CD14-positive monocyte (primary cell): ENCODE measurements at places on chromosomes 1 and 21. TPM values are rescaled to one million over a fixed set of nuclear protein-coding genes. Genes with fewer than 3 reads are reported as not detected.
A peak's percentile ranks its signal among the peaks of the same experiment; 100 is the strongest.

- DNase-seq = no peak
- H3K27me3 ChIP-seq = no peaks in the 10 kb centered on the region
- no peaks in the 10 kb centered on the region for H3K36me3 ChIP-seq
- no peak overlapping the region for H3K4me3 ChIP-seq
- no peaks in the 10 kb centered on the region for H3K4me1 ChIP-seq
These were observed 577.8 kb downstream of the BRINP3 start for GRCh38 chr1:189899686-189900425.

GRCh38 chr1:208248991-208249696 lies 5.0 kb upstream of the PLXNA2 start:
- H3K27ac ChIP-seq = no peak overlapping the region
- H3K27me3 ChIP-seq = peaks cover 11% of the 10 kb centered on the region
- H3K36me3 ChIP-seq = no peaks in the 10 kb centered on the region
- H3K4me1 ChIP-seq = peaks cover 12% of the 10 kb centered on the region
- no peak for DNase-seq

The POU3F1 gene
- not detected for polyA plus RNA-seq

DNA sequence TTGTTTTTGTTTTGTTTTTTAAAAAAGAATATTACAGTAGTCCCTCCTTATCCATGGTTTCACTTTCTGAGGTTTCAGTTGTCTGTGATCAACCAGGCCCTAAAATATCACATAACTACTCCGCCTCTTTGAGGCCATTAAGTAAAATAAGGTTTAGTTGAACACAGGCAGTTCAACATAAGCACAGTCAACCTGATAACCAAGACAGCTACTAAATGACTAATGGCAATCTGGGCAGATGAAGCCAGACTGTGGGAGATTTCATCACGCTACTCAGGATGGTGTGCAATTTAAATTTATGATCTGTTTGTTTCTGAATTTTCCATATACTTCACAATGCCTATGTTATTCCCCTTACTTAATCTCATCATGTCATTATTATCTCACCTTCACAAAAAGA lies 30.1 kb downstream of the LDLRAD1 start:
- H3K27me3 ChIP-seq = no peaks in the 10 kb centered on the region
- no peaks in the 10 kb centered on the region for H3K36me3 ChIP-seq
- no peak overlapping the region for H3K27ac ChIP-seq
- H3K4me3 ChIP-seq = no peak overlapping the region

DNA sequence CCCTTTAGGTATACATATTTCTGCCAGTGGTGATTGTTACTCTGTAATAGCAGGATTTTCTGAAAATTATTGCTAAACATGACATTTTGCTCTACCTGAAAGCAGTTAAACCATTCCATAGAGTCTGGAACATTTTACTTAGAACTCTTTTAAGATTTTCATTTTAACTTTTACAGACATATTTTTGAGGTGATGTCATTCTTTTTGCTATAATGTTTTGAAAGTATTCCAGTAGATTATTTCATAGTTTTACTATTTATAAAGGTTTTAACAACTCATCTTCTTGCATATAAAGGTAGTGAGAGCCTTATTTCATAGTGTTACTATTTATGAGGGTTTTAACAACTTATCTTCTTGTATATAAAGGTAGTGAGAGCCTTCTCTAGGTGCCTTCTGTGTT lies 42.9 kb downstream of the PTBP2 start:
- DNase-seq = no peak
- H3K4me3 ChIP-seq = no peak overlapping the region
- no peak overlapping the region for H3K27ac ChIP-seq
- no peaks in the 10 kb centered on the region for H3K36me3 ChIP-seq

DNA sequence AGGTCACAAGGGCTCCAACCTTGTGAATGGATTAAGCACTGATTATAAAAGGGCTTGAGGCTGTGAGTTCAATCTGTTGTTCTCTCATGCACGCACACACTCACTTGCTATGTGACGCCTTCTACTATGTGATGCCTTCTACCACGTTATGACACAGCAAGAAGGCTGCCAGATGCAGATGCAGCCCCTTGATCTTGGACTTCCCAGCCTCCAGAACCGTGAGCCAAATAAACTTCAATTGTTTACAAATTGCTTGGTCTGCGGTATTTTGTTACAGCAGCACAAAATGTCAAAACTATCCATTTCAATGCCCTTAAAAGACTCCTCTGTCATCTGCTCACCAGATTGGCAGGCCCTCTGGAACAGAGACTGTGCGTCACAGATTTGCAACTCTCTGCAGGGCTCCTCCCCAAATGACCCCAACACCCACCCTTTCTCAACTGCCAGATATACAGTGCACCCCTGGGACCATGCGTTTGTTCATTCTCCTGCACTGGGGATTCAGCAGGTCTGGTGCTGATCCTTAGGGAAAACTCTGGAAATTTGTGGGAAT lies 47.8 kb upstream of the KANK4 start:
- H3K27ac ChIP-seq = no peak overlapping the region
- no peaks in the 10 kb centered on the region for H3K4me1 ChIP-seq
- DNase-seq = no peak
- no peak overlapping the region for H3K4me3 ChIP-seq
- no peaks in the 10 kb centered on the region for H3K36me3 ChIP-seq

- H3K4me1 ChIP-seq = peaks cover 24% of the 10 kb centered on the region
- no peak overlapping the region for H3K27ac ChIP-seq
- H3K27me3 ChIP-seq = no peaks in the 10 kb centered on the region
- peaks cover 13% of the 10 kb centered on the region for H3K36me3 ChIP-seq
These were observed 1.3 kb upstream of the LSS start for GRCh38 chr21:46229923-46230260.

- no peak overlapping the region for H3K27ac ChIP-seq
- no peak overlapping the region for H3K4me3 ChIP-seq
- peaks cover 47% of the 10 kb centered on the region for H3K4me1 ChIP-seq
- H3K36me3 ChIP-seq = no peaks in the 10 kb centered on the region
- no peak for DNase-seq
These were observed 13.0 kb downstream of the BATF3 start for GRCh38 chr1:212686591-212686990.

The OPRD1 gene
- not detected for polyA plus RNA-seq

DNA sequence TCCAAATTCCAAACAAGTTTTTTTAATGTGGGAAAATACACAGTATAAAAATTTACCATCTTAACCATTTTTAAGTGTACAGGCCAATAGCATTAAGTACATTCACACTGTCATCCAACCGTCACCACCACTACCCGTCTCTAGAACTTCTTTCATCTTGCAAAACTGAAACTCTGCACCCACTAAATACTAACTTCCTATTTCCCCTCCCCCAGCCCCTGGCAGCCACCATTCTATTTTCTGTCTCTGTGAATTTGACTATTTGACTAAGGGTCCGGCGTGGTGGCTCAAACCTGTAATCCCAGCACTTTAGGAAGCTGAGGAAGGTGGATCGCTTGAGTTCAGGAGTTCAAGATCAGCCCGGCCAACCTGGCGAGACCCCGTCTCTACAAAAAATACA lies 36.1 kb downstream of the CLSTN1 start:
- no peaks in the 10 kb centered on the region for H3K36me3 ChIP-seq
- H3K4me3 ChIP-seq = no peak overlapping the region
- H3K27me3 ChIP-seq = no peaks in the 10 kb centered on the region
- H3K4me1 ChIP-seq = peaks cover 16% of the 10 kb centered on the region
- peak; percentile 41 for DNase-seq
- peak overlapping the region; percentile 58 for H3K27ac ChIP-seq

- peaks cover 29% of the 10 kb centered on the region for H3K4me1 ChIP-seq
- no peak overlapping the region for H3K27ac ChIP-seq
- no peaks in the 10 kb centered on the region for H3K36me3 ChIP-seq
- no peak for DNase-seq
- peaks cover 8% of the 10 kb centered on the region for H3K27me3 ChIP-seq
These were observed 3.1 kb downstream of the PRXL2B start for GRCh38 chr1:2589431-2590232.

DNA sequence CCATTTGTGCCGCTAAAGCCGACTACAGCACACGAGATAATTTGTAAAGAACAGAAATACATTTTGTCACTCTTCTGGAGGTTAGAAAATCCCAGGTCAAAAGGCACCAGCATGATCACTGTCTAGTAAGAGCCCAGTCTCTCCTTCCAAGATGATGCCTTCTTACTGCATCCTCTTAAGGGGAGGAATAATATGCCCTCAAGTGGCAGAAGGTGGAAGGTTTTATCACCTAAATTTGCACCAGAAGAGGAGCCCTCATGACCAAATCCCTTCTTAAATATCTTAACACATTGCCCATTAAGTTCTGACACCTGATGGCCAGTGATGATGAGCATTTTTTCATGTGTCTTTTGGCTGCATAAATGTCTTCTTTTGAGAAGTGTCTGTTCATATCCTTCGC lies 326.7 kb upstream of the RGS18 start:
- no peaks in the 10 kb centered on the region for H3K36me3 ChIP-seq
- H3K4me1 ChIP-seq = no peaks in the 10 kb centered on the region
- H3K27ac ChIP-seq = no peak overlapping the region
- no peaks in the 10 kb centered on the region for H3K27me3 ChIP-seq
- no peak overlapping the region for H3K4me3 ChIP-seq

DNA sequence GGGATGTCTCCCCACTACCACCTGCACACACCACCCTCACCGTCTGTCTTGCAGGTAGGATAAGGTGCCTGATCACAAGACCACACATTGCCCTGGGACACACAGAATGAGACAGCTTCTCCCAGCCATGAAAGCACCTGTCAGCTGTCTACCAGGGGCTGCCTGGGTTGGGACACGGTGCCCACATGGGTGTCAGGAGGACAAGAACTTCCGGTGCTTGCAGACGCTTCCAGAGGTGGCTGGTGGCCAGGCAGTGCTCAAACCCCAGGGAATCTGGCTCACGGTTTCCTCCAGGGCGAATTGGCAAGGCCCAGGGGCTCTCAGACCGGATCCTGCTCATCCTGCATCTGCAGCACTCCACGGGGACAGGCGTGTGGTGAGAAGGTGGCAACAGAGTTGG lies 182.6 kb upstream of the ARHGEF16 start:
- no peaks in the 10 kb centered on the region for H3K36me3 ChIP-seq
- H3K27ac ChIP-seq = no peak overlapping the region
- H3K4me1 ChIP-seq = no peaks in the 10 kb centered on the region
- H3K4me3 ChIP-seq = no peak overlapping the region

DNA sequence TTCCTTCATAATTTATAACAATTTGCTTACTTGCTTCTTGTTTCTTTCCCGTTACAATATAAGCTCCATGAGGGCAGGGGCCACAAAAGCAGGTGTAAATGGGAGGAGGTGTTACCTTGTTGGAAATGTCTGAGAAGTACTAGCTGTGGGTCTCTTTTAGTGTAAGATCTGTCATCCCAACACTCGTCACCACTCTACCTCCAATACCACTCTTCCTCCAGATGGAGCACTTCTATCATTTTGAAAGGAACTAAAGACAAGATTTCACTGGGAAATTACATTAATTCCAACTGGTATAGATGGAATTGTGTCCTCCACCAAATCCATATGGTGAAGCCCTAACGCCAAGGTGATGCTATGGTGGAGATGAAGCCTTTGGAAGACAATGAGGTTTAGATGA lies 53.0 kb upstream of the CPLANE2 start:
- H3K4me1 ChIP-seq = peaks cover 20% of the 10 kb centered on the region
- no peak for DNase-seq
- no peak overlapping the region for H3K27ac ChIP-seq
- no peak overlapping the region for H3K4me3 ChIP-seq

- no peak overlapping the region for H3K27ac ChIP-seq
- no peak overlapping the region for H3K4me3 ChIP-seq
- peaks cover 47% of the 10 kb centered on the region for H3K36me3 ChIP-seq
- H3K4me1 ChIP-seq = no peaks in the 10 kb centered on the region
- no peaks in the 10 kb centered on the region for H3K27me3 ChIP-seq
These were observed 20.4 kb downstream of the PCNT start for GRCh38 chr21:46344219-46344915.

The MSH4 gene
- not detected for polyA plus RNA-seq

The MAN1A2 gene
- 1.4 and 4.0 TPM in 2 replicates for polyA plus RNA-seq

The ZNF683 gene
- not detected for polyA plus RNA-seq

GRCh38 chr1:1540818-1541628 lies 599 bp upstream of the TMEM240 start:
- H3K27me3 ChIP-seq = peaks cover 20% of the 10 kb centered on the region
- H3K27ac ChIP-seq = no peak overlapping the region
- no peak for DNase-seq
- no peaks in the 10 kb centered on the region for H3K4me1 ChIP-seq
- peaks cover 36% of the 10 kb centered on the region for H3K36me3 ChIP-seq

The NCF2 gene
- 557 TPM for polyA plus RNA-seq

- H3K27ac ChIP-seq = no peak overlapping the region
- H3K4me3 ChIP-seq = peak overlapping the region; percentile 35
- H3K4me1 ChIP-seq = peaks cover 52% of the 10 kb centered on the region
- H3K36me3 ChIP-seq = no peaks in the 10 kb centered on the region
- no peaks in the 10 kb centered on the region for H3K27me3 ChIP-seq
These were observed 5.6 kb upstream of the SLC2A5 start for GRCh38 chr1:9075022-9075421.

The TRIM67 gene
- polyA plus RNA-seq = not detected

DNA sequence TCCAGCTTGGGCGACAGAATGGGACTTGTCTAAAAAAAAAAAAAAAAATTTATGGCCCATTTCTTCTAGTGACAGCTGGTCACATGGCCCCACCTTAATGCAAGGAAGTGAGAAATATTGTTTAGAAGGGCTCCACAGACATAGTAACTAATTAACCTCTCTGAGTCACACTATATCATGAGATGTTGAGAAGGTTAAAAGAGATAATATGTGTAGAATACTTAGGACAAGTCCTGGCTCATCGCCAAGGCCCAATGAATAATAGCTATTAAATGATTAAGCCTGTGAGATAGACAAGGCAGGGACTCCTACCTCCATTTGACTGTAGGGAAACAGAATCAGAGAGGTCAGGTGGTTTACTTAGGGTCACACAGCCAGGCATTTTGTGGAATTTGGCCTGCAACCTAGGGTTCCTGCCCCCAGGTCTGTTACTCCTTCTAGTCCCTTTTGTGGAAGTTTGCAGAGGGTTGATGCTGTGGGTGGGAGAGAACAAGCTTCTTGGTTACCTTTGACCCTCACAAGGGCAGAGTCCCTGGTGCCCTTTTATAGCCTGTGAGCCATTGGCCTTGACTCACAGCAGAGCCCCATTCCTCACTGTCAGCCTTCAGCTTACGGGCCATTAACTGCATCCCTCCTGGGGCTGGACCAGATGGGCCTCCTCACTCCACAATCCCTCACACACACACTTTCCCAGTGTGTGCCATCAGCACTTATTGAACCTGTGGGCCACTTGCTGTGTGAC lies 48.5 kb downstream of the OPRD1 start:
- H3K36me3 ChIP-seq = no peaks in the 10 kb centered on the region
- H3K4me1 ChIP-seq = no peaks in the 10 kb centered on the region
- no peaks in the 10 kb centered on the region for H3K27me3 ChIP-seq
- DNase-seq = no peak
- no peak overlapping the region for H3K4me3 ChIP-seq

The SIM2 gene
- polyA plus RNA-seq = not detected
